CD4-positive, alpha-beta T cell treated with Interleukin-17A for 1 hour (primary cell): ENCODE measurements at places on chromosomes 2 and 18.

GRCh38 chr2:26177122-26177521 is 4.2 kb downstream of the GAREM2 start:
- DNase-seq = no peak

DNA sequence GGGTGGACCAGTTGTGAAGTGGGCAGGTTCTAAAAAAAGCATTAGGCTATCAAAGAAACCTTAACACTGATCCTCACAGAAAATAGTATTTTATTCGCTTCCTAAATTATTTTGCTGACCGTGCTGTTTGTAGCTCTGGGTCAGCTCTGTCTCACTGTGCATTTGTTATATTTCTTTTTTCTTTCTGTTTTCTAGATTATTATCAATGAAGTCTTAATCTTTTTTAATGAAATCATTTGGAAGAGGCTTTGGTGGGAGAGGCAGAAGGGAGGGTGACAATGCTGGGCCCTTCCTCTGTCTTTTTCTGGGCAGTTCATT is 213.6 kb downstream of the PTGR3 start:
- DNase-seq = no peak

DNA sequence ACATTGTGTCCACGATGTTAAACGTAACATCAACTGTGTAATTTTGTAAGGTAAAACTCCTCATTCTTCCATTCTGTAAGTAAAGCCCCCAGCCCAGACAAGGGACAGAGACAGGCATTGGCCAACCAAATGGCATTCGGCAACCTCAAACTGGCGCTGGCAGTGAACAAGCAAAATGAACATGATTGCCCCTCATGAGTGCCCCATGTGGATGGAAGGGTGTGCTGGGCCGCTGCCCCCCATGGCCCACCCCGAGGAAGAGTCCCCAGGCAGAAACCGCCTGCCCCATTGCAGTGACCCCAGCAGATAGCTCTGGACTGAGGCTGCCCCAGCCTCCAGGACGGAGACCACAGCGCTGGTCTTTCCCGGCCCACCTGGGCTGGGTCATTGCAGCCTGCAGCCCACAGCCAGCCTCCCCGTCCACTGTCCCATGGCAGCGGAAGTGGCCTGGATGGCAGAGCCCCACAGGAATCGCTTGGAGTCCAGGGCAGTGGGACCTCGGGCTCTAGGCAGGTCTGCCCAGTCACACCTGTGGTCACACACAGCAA is 220.2 kb downstream of the HDAC4 start:
- no peak for DNase-seq

DNA sequence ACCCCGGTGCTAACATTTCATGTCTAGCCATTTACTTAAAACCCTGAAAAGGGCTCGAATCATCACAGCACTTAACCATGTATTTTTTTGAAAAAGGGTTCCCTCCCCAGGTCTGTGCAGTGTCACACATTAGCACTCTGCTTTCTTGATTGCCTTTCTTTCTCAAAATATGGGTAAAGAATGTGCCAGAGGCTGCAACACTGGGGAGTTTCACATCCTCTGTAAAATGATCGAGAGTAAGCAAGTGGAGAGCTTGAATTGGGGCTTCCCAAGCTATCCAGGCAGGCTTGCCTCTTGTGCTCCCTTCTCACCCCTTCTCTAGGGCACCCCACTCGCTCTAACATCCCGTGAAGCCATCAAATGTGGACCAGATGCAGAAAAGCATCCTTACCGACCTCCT is 177.0 kb upstream of the CCDC68 start:
- DNase-seq = no peak

DNA sequence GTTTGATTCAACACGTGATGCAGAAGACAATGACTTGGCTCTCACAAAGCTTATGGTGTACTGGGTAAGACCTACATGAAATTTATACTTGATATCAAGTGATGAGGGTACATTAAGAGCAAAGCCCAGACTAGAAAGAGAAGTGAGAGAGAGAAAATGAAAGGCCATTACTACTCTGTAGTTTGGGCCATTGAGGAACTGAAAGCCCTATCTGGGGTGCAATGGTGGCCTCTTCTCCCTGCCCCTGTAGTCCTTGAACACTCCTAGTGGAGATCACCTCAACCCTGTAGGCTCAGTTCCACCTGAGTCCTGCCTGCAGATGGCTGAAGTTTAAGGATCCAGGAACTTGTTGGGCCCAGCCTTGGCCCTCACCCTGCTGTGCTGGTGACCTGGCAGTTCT is 569.8 kb upstream of the MEX3C start:
- DNase-seq = no peak

DNA sequence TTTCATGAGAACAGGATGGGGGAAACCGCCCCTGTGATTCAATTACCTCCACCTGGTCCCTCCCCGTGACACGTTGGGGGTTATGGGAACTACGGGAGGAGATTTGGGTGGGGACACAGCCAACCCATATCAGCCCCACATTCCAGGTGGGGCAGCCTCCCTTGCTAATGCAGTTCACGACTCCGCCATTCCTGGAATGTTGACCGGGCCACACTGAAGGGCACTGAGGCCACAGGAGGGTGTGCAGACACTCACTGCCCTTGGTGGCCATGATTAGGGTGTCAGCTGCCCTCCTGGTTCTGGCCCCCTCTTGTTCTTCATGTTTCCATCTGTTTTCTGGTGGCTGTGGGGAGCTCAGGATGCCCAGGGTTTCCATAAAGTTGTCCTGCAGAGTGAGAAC is 176.3 kb downstream of the TWIST2 start:
- DNase-seq = no peak

DNA sequence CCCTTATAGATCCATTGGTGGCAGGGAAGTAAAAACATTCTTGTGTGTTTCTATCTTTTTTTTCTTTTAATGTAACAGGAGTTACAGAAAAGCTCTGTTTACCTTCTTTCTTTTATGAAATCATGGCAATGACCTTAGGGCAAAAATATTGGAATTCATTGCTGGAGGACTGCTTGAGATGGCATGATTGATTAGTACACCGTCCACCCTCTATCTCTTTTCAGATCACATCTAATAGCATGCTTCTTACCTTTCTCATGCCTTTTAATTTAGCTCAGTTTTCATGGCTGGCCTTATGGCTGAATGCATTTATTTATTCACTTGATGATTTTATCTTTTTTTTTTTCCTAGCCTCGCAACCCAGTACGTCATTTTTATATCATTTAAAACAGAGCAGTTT is 177.6 kb upstream of the CDH20 start:
- DNase-seq = no peak

DNA sequence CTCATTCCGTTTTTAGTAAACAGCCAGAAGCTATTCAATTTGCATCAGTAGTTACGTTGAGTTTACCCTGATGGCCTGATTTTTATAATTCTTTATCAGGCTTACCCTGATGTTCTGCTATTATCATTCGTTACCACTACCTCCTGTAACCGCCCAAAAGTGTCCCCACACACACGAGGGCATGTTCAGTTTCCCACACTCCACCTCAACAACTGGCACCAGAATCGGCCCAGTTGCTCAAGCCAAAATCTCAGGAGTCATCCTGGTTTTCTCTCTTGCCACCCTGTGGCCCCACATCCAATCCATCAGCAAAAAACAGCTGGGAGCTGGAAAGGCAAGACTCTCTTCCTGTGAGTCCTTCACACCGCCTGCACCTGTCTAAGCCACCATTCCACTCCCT is 102.9 kb upstream of the RAB6C start:
- DNase-seq = no peak

DNA sequence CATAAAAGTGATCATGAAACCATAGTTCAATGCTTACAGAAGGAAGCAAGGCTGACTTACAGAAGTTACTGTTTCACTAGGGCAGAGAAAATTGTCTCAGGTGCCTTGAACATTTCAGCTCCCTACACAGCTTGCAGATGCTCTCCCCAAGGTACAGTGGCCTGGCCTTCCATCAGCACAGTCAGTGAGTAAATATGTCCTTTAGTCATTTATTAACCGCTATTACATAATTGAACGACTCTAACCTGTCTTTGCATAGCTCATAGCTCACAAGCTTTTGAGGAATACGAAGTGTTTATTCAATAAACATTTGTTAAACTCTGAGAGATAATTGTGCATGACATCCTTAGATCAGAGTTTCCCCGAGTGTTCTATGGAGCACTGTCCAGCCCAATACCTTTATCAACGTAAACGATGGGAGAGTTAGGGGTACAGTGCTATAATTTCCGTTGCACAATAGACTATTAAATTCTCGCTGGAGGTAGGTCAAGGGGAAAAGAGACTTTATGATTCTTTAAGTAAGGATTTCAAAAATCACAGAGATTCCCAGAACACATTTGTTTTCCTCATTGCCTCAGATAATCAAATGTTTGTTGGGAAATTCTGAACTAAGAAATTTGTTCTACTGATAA is 677.8 kb downstream of the TSN start:
- DNase-seq = no peak

DNA sequence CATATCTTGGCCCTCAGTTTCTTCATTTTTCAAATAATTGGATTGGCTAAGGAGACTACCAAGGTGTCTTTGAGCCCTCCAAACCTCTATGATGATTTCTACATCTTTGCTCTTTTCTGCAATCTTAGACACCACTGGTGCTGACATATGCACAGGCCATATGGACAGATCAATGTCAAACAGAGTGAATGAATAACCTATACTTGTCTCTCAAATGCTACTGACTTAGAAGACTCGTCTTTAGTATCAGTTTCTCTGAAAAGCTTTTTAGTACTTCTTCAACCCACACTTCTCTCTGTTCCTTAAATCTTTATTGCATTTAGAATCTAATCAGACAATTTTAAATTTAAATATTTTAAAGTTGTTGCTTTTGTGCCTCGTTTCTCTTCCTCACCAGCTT is 258.2 kb downstream of the LTBP1 start:
- DNase-seq = no peak

- DNase-seq = peak; percentile 57
Measured at GRCh38 chr2:85704800-85705679, 10.9 kb downstream of the GNLY start.

GRCh38 chr2:214482728-214483127 is 71.9 kb downstream of the VWC2L start:
- no peak for DNase-seq

- no peak for DNase-seq
Measured at GRCh38 chr18:37783771-37784170, 218.2 kb upstream of the CELF4 start.

- DNase-seq = no peak
Measured at GRCh38 chr2:218993345-218994315, at the start of gene CRYBA2. TSS of gene CRYBA2 (minus strand) at chr2:218993422. CDS start at chr2:218993176, 246 bp downstream.

- no peak for DNase-seq
Measured at GRCh38 chr2:67471681-67472080, 74.5 kb downstream of the ETAA1 start.

- peak; percentile 97 for DNase-seq
Measured at GRCh38 chr18:9102508-9103375, at the start of gene NDUFV2. TSS of gene NDUFV2 (plus strand) at chr18:9102699. CDS start at chr18:9102744, 45 bp downstream.

DNA sequence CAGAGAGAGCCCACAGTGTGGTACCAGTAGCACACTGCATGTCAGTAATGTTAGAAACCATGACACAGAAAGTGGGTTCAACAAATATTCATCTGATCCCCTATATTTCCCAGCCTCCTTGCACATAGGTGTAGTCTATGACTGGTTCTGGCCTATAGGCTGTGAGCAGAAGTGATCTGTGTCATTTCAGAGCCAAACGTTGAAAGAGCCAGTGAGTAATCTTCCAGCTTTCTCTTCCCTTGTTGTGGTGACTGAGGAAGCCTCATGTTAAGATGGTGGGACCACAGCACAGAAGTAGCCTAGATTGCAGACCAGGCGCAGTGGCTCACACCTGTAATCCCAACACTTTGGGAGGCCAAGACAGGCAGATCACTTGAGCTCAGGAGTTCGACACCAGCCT is 4.1 kb downstream of the TMEM237 start:
- DNase-seq = no peak

- DNase-seq = no peak
Measured at GRCh38 chr2:197801033-197801432, 3.4 kb upstream of the PLCL1 start.

GRCh38 chr2:23157812-23158211 is 227.2 kb upstream of the KLHL29 start:
- no peak for DNase-seq

- peak; percentile 38 for DNase-seq
Measured at GRCh38 chr2:219252084-219252483, 959 bp upstream of the TUBA4B start.

- no peak for DNase-seq
Measured at GRCh38 chr18:66150650-66151049, 399.8 kb downstream of the CDH7 start.

DNA sequence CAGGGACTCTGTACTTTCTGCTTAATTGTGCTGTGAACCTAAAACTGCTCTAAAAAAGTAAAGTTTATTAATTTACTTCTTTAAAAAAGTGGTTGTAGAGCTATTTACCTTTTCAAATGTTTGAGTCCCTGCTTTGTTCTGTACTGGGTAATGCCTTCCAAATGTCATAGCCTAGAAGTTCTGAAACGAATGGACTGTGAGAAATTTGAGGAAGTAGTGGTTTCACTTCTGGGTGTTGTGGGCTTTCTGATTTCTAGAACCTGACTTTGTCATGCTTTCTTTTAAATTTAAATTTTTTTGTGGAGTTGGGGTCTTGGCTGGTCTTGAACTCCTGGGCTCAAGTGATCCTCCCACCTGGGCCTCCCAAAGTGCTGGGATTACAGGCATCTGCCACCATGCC is 44.6 kb downstream of the SMAD4 start:
- no peak for DNase-seq

DNA sequence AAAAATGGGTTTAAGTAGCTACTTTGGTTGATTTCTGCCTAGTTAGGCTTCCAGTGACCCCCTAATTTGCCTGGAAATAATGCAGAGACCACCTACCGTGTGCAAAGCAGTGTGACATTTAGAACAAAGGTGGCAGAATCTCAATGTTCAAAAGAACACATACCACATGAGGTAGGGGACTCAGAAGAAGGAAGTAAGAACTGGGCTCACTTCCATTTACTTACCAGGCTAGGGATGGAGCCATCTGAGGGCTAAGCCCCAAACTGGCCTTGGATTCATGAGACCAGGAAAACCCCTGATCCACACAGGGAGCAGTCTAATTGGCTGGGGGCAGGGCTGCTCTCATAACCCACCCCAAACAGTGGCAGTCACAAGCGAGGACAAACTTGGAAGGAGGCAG is 190.7 kb downstream of the NCKAP5 start:
- DNase-seq = no peak

- DNase-seq = no peak
Measured at GRCh38 chr2:233363744-233364235, 9.5 kb downstream of the DGKD start.

DNA sequence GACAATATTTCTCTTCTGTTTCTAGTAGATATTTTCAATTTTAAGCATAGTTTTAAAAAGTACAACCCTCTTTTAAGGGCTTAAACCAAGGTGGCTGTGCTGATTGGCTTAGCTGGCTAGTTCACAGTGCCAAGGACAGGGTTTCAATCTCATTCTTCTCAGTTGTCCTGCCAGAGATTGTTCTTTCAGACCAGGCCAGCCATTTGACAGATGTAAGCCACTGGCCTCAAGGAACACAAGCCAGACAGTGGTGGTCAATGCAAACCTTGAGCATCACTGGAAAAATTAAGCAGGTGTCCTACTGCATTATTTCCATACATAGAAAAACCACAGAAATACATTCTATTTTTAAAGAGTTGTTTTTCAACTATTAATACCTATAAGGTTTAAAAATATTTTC is 5.9 kb downstream of the RNF103 start:
- DNase-seq = no peak
